Subcutaneous preadipocyte (primary cell): ENCODE measurements at places on chromosomes 13 and 19. TPM values are rescaled to one million over a fixed set of nuclear protein-coding genes. Genes with fewer than 3 reads are reported as not detected.

Gene PSG3
- not detected in 2 replicates for total RNA-seq

Gene KIR3DL1
- total RNA-seq = not detected in 2 replicates

Gene EIF3K
- total RNA-seq = 215 and 358 TPM in 2 replicates

Gene KANK3
- total RNA-seq = under 0.01 and 0.20 TPM in 2 replicates

Gene UNC13A
- total RNA-seq = under 0.01 and 0.39 TPM in 2 replicates

Gene CACNG8
- 0.20 TPM in 1 of 2 replicates, not detected in the other for total RNA-seq

Gene SIGLEC12
- total RNA-seq = not detected in 2 replicates

Gene IGSF23
- total RNA-seq = not detected in 2 replicates

Gene PSG6
- total RNA-seq = not detected in 2 replicates

Gene CD37
- not detected in 2 replicates for total RNA-seq

Gene ZNF560
- total RNA-seq = 0.20 TPM in 1 of 2 replicates, not detected in the other

Gene C2CD4C
- under 0.01 and 0.20 TPM in 2 replicates for total RNA-seq

Gene GAPDHS
- under 0.01 TPM in 1 of 2 replicates, not detected in the other for total RNA-seq

Gene NPAS1
- total RNA-seq = 0.39 and 1.8 TPM in 2 replicates

Gene ATP8B3
- 1.8 and 2.0 TPM in 2 replicates for total RNA-seq

Gene GDF15
- total RNA-seq = 17.3 and 18.0 TPM in 2 replicates

Gene URAD
- total RNA-seq = not detected in 2 replicates

Gene NBEA
- total RNA-seq = 1.1 and 2.7 TPM in 2 replicates
